Sigmoid colon (tissue), 7 donors: ENCODE measurements at places on chromosomes 7 and 10.

DNA sequence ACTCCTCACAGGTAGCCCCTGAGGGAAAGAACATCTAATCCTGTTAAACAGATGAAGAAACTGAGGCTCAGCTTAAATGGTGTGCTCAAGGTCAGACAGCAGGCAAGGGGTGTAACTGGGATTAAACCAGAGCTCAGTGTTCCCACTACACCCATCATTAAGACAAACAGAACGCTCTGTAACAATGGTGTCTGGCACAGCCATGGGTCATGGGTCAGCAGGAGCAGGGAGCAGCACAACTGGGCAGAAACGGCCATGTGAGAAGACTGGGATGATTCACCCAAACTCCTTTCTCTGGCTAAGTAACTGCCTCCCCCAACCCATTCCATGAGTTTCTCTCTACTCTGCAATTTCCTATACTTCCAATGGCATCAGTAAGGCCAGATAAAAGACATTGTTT, 85.5 kb upstream of the PDE1C start:
- no peak overlapping the region for H3K27ac ChIP-seq
- no peaks in the 10 kb centered on the region for H3K36me3 ChIP-seq
- peaks cover 6% of the 10 kb centered on the region for H3K4me1 ChIP-seq
- no peak overlapping the region for H3K4me3 ChIP-seq
- DNase-seq: no peak

DNA sequence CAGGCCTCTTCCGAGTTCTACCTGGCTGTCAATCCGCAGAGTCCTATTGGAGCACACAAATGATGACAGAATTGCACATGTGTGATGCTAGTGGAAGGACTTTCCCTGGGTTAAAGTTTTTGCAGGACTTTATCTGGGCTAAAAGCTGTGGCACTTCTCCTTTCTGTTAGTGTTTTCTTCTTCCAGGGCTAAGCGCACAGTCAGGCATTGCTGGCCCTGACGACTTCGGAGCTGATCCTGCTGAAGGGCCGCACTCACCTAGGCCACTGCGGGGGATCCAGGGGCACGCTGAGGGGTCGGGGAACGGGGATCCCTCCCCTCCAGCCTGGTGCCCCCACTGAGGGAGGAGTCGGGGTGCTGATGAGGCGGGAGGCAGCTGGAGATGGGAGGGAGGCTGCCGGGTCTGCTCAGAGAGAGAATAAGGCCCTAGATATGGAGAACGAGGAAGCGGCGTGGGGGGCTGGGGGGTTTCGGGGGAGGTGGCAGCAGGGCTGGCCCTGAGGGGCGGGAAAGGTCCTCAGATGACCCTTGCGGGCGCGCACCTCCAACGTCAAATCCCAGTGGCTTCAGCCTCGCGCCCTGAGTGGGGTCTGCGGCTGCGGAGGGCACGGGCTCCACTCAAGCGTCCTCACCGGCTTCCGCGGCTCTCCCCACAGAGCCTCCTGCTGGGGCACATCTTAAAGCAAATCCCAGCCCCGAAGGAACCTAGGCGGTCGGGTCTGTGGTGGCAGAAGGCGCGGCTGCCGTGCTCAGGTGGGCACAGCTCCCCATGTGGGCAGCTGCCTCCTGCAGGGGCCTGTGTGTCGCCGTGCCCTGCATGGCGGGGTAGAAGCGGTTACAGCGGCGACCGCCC, 30.9 kb downstream of the AGR3 start:
- H3K4me3 ChIP-seq: no peak overlapping the region
- H3K27ac ChIP-seq: no peak overlapping the region
- no peaks in the 10 kb centered on the region for H3K27me3 ChIP-seq
- H3K36me3 ChIP-seq: no peaks in the 10 kb centered on the region
- no peak for DNase-seq

DNA sequence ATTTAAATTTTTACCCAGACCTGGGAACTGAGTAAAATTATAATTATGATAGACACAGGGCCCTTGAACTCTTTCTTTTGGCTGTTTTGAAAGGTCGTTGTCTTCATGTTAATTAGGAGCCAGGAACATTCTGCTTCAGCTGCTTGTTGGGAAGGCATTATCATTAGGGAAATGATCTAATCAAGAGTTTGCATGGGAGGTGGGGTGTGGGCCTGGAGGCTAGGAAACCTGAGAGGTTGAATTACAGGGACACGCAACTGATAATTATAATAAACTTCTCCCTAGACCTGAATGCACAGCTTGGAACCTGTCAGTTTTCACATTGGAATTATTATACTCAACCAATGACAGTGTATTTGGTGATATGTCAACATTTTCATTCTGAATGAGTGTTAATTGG, 237.7 kb downstream of the CACNB2 start:
- DNase-seq: no peak
- H3K27me3 ChIP-seq: no peaks in the 10 kb centered on the region
- H3K4me3 ChIP-seq: no peak overlapping the region
- H3K36me3 ChIP-seq: no peaks in the 10 kb centered on the region
- H3K27ac ChIP-seq: no peak overlapping the region

DNA sequence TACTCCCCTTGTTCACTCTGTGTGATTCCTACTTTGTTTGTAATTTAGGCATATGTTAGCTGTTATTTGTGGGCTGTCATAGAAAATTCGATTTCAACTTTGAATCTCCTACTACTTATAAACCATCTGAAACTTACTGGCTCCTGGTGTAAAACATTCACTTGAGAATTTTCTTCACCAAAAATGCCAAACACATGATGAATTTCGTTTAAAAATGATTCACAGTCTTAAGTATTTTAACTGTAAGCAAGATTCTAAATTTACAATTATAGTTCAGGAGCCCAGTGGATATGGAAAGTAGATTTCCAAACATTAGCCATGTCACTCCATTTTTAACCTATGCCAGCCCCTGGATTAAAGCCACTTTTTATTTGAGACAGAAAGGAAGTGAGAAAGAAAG, 3.1 kb downstream of the CPED1 start:
- H3K27ac ChIP-seq: peak overlapping the region; percentile 95
- no peak for DNase-seq
- H3K4me3 ChIP-seq: peak overlapping the region; percentile 54
- H3K36me3 ChIP-seq: no peaks in the 10 kb centered on the region
- no peaks in the 10 kb centered on the region for H3K27me3 ChIP-seq
- H3K4me1 ChIP-seq: peaks cover 50% of the 10 kb centered on the region

DNA sequence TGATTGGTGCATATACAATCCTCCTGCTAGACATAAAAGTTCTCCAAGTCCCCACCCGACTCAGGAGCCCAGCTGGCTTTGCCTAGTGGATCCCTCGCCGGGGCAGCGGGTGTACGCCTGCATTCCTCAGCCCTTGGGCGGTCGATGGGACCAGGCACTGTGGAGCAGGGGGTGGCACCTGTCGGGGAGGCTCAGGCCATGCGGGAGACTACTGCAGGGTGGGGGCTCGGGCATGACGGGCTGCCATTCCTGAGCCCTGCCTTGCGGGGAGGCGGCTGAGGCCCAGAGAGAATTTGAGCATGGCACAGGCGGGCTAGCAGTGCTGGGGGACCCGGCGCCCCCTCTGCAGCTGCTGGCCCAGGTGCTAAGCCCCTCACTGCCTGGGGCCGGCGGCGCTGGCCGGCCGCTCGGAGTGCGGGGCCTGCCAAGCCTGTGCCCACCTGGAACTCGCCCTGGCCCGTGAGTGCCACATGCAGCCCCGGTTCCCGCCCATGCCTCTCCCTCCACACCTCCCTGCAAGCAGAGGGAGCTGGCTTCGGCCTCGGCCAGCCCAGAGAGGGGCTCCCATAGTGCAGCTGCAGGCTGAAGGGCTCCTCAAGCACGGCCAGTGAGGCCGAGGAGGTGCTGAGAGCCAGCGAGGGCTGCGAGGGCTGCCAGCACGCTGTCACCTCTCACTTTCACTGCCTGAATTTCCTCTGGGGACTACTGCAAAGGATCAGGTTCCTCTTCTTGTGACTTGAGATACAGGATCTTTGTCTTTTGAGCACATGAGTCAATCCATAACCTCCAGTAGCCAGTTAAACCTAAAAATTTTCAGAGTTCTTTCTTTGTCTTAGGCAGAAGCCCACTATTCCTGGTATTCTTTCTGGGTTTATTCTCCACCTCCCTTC, 25.1 kb upstream of the ELOVL3 start:
- no peak overlapping the region for H3K4me3 ChIP-seq
- DNase-seq: no peak
- no peaks in the 10 kb centered on the region for H3K4me1 ChIP-seq
- no peaks in the 10 kb centered on the region for H3K36me3 ChIP-seq

DNA sequence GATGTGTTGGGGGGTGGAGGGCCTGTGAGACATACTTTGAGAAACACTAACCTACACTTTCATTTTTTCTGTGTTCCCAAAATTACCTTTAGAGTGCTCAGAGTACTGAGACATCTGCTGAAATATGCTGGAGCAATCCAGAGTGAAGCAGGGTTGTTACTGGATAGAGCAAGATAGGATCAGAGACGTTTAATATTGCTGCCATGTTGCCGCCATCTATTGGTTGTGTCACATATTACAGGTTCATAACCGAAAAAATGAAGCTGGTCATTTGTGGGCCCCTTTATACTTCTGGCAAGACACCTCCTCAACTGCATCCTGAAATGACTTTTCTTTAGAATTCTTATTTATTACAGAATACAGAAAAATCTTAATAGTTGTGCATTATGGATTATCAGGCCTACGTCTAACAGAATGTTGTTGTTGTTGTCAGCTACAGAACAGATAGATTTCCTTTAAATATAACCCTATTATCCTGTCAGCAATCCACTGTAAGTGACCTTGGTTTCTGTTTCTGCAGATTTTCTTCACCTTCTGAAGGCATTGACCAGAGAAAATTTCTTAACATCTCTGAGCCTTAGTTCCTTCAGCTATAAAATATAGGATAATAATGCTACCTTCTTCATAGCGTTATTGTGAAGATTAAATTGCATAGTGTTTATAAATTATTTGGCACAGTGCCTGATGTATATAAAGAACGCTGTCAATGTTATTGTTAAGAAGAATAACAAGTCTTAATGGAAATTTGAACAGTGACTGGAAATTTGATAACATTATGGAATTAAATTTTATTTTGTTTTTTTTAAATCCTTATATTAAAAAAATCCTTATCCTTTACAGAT, 16.2 kb upstream of the DLD start:
- H3K27me3 ChIP-seq: no peaks in the 10 kb centered on the region
- DNase-seq: peak; percentile 72
- H3K4me3 ChIP-seq: no peak overlapping the region
- H3K27ac ChIP-seq: peak overlapping the region; percentile 46
- H3K36me3 ChIP-seq: no peaks in the 10 kb centered on the region

GRCh38 chr7:131196803-131197202, 130.9 kb upstream of the MKLN1 start:
- H3K36me3 ChIP-seq: no peaks in the 10 kb centered on the region
- H3K4me3 ChIP-seq: no peak overlapping the region
- H3K4me1 ChIP-seq: peaks cover 7% of the 10 kb centered on the region

DNA sequence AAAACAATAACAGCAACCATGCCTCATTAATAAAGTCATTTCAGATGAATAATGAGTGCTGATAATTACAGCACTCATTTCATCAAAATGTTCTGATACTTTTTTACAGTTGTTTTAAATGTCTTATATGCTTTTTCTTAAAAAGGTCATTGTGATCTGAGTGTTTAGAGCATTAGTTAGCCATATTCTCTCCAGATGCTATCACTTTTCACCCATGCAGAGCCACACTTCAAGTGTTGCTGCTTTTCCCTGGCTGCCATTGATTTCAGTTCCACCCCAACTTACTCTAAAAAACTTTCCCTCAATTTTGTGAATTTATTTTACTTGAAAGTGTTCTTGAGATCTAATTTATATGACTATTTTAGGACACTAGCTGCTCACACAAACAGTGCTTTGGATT, 41.8 kb downstream of the NUP205 start:
- H3K27me3 ChIP-seq: no peaks in the 10 kb centered on the region
- no peak overlapping the region for H3K27ac ChIP-seq
- no peak for DNase-seq

DNA sequence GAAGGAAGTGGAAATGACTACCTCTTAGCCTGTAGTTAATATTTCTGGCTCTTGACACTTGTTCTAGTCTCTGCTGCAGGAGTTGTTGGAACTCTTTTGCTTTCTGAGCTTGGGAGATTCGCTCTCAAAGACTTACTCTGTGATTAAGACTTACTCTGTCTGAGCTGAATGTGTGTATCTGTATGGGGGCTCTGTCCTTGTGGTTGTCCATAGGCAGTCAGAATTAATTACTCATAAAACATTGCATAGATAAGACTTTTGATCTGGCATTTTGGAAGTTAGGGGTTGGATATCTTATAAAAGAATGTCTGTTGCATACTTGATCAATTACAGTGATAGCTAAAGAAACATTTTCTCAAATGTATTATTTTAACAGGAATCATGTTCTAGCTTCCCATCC, 199.2 kb upstream of the KIAA1217 start:
- no peak overlapping the region for H3K4me3 ChIP-seq
- no peak overlapping the region for H3K27ac ChIP-seq

GRCh38 chr7:48090095-48090805, 1.2 kb downstream of the UPP1 start:
- peak overlapping the region; percentile 83 for H3K27ac ChIP-seq
- H3K4me3 ChIP-seq: no peak overlapping the region
- DNase-seq: peak; percentile 78

DNA sequence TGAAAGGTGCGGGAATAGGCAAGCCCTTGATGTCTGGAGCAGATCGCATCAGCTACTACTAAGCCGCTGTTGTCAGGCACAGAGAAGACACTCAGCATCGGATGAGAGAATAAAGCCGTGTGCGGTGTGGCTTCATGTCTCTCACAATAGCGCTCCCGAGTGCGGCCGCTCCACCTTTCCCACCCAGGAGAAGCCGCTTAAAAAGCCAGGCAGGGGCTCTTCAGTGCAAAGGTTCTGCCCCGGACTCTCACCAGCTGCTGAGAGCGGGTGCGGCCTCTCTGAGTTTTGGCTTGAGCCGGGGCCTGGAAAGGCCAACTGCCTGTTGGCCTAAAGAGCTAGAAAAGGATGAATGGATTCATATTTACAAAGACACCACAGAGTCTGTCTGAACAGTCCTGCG, 600.6 kb downstream of the DNAJB6 start:
- no peak overlapping the region for H3K27ac ChIP-seq
- no peaks in the 10 kb centered on the region for H3K4me1 ChIP-seq
- no peak overlapping the region for H3K4me3 ChIP-seq
- no peak for DNase-seq
- H3K27me3 ChIP-seq: no peaks in the 10 kb centered on the region
